ENCODE measurements at places on chromosomes 5 and 9. TPM values are rescaled to one million over a fixed set of nuclear protein-coding genes. Genes with fewer than 3 reads are reported as not detected.

- DNase-seq = no peak
These were observed 607.9 kb downstream of the RAB3C start for GRCh38 chr5:59190746-59191145.

The STARD4 gene
- 45.2 TPM for total RNA-seq

The ATP10B gene
- 0.06 TPM for total RNA-seq

- DNase-seq = no peak
These were observed 36.4 kb downstream of the C6 start for GRCh38 chr5:41176952-41177351.

- peak; percentile 57 for DNase-seq
These were observed 588.5 kb downstream of the MTRR start for GRCh38 chr5:8457187-8458037.

DNA sequence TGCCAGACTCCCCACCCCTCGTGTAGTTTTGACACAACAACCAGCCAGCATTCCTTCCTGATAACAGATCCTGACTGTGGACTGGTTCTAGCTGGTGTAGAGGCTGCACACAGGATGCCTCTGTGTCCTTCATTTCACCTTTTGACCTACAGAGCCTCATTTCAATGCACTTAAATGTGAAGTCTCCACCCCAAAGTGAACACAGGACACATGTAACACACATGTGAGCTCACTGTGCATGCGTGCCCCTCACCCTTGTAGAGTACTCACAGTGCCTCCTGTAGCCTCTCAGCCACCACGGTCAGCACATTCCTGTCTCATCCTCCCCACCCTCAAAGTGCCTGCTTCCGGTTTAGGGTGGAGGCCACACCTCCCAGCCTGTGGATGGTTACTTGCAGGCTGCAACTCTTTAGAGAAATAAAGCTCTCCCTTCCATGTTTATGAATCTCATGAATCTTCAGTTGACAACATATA lies 11.6 kb upstream of the NKD2 start:
- DNase-seq = no peak

DNA sequence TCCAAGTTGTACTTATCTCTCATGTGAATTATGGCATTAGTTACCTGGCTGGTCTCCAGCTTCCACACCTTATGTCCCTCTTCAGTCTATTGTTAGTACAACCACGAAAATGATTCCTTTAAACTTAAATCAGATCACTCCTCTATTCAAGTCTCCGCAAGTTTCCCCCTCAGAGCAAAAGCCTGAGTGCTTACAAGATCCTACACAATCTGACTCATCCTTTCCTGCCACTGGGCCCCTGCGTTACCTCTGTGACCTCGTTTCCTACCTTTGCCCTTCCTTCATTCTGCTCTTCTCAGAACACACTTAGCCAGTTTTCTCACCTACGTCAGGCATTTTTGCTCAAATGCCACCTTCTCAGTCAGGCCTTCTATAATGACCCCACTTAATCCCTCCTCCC lies 45.1 kb upstream of the GLIS3 start:
- DNase-seq = no peak

Data from epithelial cell of proximal tubule (primary cell).